Stimulated activated CD8-positive, alpha-beta memory T cell treated with anti-CD3 and anti-CD28 coated beads, Interleukin-4, amount 100 ng/mL, for 1 hour (primary cell): ENCODE measurements at places on chromosomes 7 and 10.

DNA sequence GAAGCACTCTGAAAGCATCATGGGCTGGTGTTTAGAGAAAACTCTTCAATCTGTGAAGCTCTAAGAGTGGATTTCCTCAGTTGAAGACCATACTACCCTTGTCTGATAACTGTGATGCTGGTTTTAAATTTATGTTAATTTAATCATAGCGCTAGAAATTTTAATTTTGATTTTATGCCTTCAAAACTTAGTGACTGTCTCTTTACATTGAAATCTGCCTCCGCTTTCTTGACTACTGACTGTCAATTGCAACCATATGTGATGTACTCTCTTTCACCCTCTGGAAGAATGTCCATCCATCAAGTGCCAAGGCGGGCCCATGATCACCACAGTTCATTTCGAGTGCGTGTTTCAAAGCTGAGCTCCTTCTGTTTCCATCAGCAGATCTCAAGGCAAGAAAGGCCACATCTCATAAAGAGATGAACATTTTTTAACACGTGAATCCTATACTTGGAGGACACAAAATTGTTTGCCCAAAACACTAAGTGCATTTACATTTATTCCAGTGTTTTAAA, 147.1 kb downstream of the ITGA8 start:
- no peak for DNase-seq

- no peak for DNase-seq
These were observed 9.1 kb downstream of the H2AZ2 start for GRCh38 chr7:44838751-44839150.

DNA sequence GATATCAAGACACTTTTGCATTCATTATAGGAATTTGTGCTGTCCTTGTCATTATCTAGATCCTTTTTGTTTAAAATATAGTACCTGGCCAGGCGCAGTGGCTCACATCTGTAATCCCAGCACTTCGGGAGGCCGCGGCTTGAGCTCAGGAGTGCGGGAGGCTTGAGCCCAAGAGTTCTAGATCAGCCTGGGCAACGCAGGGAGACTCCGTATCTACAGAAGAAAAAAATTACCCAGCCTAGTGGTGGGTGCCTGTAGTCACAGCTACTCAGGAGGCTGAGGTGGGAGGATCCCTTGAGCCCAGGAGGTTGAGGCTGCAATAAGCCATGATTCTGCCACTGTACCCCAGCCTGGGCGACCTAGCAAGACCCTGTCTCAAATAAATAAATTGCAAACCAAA, 621 bp upstream of the MORN4 start:
- no peak for DNase-seq

GRCh38 chr7:91644256-91644655, 236.2 kb downstream of the MTERF1 start:
- no peak for DNase-seq

DNA sequence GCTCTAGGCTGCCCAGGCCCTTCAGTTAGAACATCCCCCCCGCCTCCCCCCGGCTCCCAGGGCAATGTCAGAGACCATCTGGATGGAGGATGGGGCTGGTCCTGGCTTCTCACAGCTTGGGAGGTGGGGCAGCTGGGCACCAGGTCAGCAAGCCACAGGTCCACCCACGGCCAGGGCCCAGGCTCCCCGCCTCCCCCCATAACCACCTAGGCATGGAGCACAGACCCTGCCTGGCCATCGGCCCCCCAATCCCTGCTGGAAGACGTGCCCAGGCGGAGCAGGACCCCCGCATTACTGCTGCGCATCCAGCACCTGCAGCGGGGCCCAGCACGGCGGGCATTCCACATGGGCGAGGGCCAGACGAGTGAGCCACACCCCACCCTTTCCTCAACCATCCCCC, 169.6 kb downstream of the ELFN1 start:
- DNase-seq: no peak

DNA sequence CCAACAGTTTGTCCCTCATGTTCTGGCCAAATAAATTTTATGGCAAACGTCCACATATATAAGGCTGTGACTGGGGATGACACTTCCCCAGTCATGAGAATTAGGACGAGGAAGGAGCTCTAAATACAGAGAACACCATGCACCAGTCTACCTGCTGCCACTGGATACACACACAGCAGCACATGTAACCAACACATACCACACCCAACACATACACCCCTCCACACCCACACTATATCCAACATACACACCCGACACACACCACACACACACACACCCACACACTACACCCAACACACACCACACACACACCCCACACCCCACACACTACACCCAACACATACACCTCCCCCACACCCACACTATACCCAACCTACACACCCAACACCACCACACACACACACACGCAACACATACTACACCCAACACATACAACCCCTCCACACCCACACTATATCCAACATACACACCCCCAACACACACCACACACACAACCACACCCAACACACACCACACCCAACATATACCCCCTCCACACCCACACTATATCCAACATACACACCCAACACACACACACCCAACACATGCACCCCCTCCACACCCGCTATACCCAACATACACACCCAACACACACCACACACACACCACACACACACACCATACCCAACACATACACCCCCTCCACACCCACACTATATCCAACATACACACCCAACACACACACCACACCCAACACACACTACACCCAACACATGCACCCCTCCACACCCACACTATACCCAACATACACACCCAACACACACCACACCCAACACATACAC, 74.1 kb downstream of the HIPK2 start:
- DNase-seq: no peak

DNA sequence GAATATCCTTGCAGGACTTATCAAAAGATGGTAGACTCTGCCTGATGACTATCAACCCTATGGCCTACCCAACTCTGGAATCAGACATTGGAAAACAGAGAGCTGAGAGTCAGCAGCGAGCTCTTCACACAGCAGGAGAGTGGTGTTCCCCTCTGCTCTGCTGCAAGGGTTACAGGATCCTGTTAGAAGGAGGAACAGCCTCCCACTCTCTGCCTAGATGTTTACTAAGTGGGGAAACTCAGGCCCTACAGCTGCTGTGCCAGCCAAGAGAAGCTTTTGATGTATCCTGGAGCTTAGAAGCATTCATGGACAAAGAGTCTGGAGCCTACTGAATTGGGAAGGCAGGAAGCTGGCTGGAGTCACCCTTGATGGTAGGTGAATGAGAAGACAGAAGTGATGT, 104.6 kb downstream of the ABLIM1 start:
- no peak for DNase-seq

DNA sequence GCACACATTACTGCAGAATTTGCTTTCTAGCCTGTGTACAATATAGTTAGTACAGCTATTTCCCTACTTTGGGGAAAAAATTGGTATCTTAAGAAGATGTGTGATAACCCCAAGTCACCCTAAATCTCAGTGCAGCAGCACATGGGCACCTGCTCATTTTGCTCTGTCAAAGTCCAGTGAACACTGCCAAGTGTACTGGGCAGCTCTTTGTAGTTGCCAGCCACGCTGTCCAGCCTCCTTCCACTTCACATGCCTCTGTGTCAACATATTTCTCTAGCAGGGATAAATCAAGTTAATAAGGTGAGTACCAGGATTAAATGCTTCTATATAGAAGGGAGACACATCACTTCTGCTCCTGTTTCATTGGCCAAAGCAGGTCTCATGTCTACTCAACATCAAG, 87.1 kb upstream of the CDC14C start:
- no peak for DNase-seq

DNA sequence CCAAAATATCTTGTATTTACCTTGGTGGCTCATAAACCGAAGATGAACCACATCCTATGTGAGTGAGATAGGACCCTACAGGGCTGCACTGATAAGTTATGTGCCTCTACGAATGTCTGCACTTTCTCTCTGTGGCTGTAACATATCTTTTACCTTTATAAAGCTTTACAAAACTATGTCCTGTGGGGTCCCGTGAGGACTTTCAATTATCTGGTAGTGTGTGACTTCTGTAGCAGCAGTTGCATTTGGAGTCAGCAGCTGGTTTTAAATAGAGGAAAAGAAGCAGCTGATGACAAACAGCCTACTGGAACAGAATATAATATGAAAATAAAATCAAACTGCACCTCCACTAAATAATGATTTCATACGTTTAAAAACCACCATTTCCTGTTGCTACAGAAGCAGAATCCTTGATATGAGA, 222.4 kb upstream of the GNAI1 start:
- no peak for DNase-seq

- no peak for DNase-seq
These were observed 367.6 kb downstream of the NXPH1 start for GRCh38 chr7:8800986-8801385.

- no peak for DNase-seq
These were observed 7.3 kb downstream of the AKR1E2 start for GRCh38 chr10:4833286-4833685.

GRCh38 chr10:25017154-25017590, 760 bp downstream of the THNSL1 start:
- no peak for DNase-seq

- no peak for DNase-seq
These were observed 80.6 kb downstream of the PTPRZ1 start for GRCh38 chr7:121953601-121954000.

DNA sequence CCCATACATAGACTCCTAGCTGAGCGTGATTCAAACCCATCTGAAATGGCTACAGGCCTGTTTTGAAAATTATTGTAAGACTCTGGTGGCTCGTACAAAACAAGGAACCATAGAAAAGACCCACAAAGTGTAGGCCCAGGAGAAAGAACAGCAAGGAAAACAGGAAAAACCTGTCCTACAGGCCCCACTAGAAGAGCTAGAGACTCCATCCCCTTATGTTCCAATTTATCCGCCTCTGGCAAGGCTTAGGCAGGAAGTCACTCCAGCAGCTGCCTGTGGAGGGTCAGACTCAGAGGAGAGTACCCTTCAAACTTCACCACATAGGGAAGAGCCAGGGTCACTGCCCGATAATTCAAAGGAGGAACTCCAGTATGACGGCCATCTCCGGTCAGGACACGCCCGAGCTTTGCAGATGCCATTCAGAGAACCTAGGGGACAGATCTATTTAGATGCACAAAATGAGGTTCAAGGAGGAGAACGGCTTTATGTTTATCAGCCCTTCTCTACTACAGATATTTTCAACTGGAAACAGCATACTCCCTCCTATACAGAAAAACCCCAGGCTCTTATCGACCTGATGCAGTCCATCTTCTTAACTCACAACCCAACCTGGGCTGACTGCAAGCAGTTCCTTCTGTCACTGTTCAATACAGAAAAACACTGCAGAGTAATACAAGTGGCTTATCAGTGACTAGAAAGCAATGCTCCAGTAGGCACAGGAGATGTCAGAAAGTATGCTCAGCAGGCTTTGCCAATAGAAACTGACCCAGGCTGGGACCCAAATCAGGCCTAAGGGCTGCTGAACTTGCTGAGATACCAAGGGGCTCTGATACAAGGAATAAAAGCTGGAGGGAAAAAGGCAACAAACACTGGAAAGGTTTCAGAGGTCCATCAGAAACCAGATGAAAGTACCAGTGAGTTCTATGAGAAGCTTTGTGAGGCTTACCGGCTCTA, 8.6 kb upstream of the ZNF33B start:
- DNase-seq: no peak

GRCh38 chr7:137734221-137734620, 112.6 kb downstream of the DGKI start:
- DNase-seq: no peak

GRCh38 chr7:32216759-32217158, 146.6 kb upstream of the PDE1C start:
- no peak for DNase-seq

GRCh38 chr7:92504563-92504962, 23.8 kb downstream of the PEX1 start:
- no peak for DNase-seq

DNA sequence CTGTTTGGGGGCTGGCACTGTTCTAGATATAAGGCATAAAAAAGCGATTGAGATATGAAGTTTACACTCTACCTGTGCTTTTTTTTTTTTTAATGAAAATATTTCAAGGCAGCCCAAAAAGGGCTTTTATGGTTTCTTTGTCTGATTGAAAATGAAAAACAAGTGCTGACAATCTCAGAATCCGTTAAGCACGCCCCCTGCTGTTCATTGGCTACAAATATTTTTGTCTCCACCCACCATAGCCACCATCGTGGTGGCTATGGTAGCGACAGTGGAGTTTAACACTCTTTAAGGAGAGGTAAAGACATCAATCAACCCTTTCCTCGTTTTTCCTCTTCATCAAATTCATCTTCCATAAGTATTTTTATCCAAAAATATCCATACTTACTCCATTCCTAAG, 94.2 kb downstream of the CD36 start:
- no peak for DNase-seq

DNA sequence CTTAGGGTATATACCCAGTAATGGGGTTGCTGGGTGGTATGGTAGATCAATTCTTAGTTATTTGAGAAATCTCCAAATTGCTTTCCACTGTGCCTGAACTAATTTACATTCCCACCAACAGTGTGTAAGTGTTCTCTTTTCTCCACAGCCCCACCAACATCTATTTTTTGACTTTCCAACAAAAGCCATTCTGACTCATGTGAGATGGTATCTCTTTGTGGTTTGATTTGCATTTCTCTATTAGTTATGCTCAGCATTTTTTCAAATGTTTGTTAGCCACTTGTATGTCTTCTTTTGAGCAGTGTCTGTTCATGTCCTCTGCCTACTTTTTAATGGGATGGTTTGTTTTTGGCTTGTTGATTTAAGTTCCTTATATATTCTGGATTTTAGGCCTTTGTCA, 66.4 kb downstream of the MGAM2 start:
- DNase-seq: no peak

DNA sequence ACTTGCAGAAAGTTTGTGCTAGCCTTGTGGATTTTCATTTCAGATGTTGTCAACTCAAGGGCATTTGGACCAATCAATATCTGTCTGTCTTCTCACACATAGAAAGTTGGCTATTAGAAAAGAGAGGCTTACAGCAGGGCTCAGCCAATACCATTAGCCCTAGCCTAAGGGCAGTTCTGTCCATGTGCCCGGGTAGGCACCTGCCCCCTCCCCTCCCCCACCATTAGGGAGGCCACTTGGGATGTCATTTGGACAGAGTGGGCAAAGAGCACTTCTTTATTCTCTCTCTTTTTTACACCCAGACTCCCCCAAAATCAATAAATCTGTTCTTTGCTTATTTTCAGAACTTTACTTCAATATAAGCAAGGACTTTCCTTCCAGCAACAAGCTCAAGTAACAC, 188.5 kb upstream of the MKI67 start:
- DNase-seq: no peak

GRCh38 chr10:29740981-29741545, 106.3 kb upstream of the SVIL start:
- no peak for DNase-seq

GRCh38 chr7:18890134-18890533, 227.3 kb downstream of the TWIST1 start:
- no peak for DNase-seq

- DNase-seq: no peak
These were observed 100.0 kb downstream of the TCERG1L start for GRCh38 chr10:131211559-131211958.

- DNase-seq: no peak
These were observed 34.3 kb downstream of the ABLIM1 start for GRCh38 chr10:114623661-114624294.

- DNase-seq: no peak
These were observed 141.0 kb downstream of the FZD1 start for GRCh38 chr7:91405092-91405788.
